Spleen (tissue), 13 donors: ENCODE measurements at places on chromosomes 7 and 10.

- DNase-seq = no peak
These were observed 43.5 kb downstream of the ZMYND11 start for GRCh38 chr10:178723-179122.

- DNase-seq = no peak
These were observed 6.4 kb upstream of the ORAI2 start for GRCh38 chr7:102427019-102427405.

DNA sequence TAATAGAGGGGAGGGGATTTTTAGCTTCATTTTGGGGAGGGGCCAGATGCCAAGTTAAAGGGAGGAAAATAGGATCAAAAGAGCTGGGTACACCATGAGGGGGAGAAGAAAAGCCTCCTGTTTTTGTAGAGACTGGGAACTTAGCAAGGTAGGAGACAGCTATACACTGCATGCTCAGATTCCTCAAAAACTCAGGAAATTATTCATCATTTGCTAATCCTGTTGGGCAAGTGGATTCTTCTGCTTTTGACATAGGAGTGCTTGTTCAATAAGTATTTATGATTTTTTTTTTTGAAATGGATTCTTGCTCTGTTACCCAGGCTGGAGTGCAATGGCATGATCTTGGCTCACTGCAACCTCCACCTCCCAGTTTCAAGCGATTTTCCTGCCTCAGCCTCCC is 73.4 kb downstream of the LYZL2 start:
- no peak for DNase-seq

GRCh38 chr10:60789340-60789739 is 11.1 kb downstream of the CDK1 start:
- DNase-seq = no peak

GRCh38 chr10:20858292-20859124 is 38.6 kb downstream of the NEBL start:
- DNase-seq = no peak

DNA sequence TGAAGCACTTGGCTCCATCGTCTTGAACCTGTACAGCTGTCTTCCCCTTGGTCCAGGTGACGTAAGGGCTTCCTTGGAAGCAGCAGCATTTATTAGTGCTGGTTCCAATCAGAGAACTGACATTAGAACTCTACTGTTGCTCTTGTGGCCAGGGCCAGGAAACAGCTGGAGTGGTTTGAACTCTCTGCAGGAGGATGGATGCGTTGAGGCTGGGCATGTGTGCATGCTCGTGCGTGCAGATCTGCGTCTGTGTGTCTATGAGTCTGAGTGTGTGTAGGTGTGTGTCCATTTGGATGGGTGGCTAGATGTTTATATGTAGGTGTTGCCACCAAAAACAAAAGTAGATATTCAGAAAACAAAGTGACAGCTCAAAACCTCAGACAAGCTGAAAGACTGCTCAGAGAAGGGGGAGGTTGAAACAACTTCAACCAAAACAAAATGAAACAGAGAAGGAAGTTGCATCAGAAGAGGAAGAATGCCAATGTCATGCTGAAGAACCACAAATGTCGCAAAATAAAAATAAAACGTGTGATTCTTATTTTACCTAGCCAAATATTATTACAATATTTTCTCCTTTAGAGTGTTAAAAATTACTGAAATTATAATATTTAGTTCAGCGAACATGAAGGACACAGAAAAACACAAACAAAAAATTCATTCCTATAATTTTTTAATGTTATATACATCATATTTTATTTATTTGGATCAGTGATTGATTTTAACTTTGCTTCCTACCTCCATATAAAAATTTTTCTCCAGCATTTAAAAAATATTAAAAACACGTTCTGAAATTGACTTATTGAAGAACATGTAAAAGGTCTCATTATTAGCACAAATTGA is 96.1 kb upstream of the MKLN1 start:
- peak; percentile 85 for DNase-seq

DNA sequence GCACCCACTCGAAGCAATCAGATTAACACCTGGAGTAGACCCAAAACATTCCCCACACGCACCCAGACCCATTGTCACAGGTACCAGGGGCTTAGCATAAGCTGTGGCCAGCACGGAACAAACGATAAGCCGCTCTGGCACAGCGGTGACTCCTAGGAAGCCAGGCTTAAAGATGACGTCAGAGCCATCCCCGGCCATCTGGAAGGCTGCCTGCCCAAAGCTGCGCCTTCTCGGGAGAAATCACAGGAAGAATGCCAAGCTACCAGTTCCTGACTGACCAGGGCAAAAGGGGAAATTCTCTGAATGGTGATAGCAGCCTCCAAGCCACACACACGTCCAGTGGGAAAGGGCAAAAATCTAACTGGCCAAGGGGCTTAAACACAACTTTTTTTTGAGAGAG is 13.0 kb upstream of the WIPI2 start:
- DNase-seq = no peak

DNA sequence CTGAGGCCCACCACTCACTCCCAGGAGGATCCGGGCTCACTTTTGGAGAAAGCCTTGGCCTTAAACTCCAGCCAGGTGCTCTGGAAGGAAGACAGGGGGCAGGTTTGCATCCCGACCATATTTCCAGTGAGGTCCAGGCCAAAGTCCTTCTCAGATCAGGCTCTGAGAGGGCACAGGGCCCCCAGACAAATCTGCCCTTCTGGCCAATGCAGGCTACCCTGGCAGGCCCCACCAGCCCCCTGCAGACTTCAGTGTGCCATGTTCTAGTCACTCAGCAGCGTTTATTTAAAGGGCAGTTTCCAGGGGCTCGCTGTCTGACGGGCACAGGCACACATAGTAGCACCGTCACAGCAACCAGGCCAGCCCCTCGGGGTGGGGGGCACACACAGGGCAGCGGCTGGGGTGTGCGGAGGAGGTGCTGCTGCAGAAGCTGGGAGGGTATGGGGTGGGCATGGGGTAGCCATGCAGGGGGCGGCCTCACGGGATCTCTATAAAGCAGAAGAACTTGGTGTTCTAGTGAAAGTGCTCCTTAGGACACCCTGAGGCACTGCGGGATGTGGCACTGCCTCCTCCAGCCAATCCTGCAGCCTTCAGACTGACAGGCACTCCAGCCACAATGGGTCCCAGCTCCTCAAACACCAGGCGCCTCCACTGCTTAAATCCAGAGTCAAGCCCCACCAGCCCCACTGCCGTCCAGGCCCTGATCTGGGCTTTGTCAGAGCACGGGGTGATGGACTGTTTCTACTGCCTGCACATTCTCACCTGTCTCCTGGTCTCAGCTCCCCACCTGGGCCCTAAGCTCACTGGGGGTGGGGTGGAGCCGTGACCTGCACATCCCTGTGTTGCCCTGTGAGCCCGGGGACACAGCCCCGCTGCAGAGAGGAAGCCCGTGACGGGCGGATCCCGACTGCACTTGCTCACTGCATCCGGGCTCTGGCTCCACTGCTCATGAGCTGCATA is 9.6 kb upstream of the PYROXD2 start:
- DNase-seq = no peak

DNA sequence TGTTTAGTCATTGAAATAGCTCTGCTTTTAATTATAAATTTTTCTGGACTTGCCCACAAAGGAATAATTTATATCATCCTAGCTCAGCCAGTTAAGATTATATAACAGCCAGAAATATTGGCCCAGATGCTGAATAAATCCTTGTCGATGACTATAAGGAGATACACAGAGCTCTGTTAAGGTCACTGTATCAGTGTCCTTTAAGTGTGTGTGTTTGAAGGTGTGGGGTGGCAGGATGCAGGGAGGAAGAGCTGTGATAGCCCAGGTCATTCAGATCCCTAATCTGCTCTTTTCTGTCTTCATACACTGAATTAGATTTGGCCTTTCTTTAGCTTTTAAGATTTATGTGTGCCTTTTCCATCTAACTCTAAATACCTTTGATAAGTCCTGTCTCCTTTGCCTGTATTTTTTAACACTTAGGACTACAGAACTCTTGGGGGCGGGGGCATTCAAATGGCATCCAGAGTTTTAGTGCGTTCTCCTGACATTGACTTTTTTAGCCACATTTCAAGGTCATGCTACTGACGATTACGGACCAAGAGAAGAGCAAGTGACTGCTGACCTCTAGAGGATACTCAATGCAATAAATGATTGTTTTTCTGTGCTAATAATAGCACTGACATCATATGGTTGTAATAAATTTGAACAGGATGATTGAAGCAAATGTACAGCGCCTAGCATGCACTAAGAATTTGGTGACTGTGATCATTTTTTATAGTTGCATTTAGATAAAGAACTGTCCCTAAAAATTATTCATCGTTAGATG is 172.3 kb downstream of the CACNB2 start:
- DNase-seq = no peak

DNA sequence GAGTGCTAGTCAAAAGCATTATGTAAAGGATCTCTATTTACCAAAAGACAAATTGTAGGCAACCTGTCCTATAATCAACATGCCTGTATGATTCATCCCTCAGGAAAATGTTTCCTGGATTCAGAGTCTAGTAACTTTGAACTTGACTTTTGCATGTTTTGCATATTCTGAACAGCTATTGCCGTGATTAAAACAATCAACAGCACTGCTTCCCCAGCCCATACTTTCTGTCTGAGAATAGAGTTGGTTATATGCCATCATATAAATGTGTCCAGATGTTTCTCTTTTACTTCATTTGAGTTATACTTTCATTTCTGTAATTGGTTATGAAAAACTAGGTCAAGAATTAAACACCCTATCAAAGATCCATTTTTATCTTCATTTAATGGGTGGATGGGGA is 83.5 kb downstream of the ZMYND11 start:
- no peak for DNase-seq

- DNase-seq = no peak
These were observed 15.3 kb downstream of the NKX2-3 start for GRCh38 chr10:99548041-99548530.

DNA sequence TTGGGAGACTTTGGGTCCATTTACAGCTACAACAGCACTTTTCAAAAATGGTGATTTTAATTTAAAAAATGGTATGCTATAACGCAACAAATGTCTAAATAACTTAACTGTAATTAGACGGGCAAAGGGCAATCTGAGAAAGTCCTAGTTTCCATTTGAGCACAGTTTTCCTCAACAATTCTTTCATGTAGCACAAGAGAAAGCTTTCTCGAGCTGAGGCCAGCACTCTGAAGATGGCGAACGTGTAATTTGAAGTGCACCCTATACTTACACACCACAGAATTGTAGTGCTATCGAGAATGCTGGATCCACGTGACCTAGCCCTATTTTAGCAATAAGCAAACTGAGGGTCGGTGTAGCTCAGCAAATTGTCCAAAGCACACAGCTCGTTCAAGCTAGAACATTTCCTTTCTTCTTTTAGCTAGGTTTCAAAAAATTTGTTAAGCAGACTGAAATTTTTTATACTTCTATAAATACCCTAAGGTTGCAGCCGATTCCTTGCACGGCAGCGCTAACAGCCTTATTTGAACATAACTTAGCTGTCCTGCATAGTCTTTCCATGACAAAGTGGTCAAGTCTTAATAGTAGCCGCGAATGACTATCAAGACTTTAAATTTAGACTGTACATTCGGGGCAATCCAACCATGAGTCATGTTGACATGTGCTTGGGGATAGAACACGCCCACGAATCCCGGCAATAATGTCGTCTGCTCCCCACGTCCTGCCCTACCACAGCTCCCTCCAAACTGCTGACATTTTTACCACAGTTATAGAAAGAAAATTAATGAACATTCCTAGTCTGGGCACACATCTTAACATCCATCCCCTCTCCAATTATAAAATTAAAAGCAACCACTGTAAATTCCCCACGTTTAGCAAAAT is 10.0 kb downstream of the KLF6 start:
- DNase-seq = no peak

- no peak for DNase-seq
These were observed 1.6 kb downstream of the PRKG1 start for GRCh38 chr10:51075873-51076229.

DNA sequence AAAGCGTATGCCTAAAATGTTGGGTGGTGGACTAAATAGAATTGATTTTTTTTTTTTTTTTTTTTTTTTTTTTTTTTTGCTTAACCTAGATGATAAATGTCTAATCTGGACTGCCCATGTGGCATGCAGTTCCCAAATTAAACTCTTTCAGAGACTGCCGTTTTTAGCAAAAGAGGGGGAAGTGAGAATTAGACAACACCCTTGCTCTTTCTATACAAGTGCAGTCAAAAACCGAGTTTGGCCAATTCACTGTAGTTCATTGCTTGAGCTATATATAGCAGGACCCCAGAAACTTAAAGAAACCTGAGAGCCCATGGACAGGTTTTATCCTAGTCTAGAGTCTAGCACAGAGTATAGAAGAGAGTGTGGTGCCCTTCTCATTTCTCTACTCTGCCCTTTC is 141.9 kb downstream of the GRM3 start:
- DNase-seq = no peak

GRCh38 chr10:31341552-31341951 is 22.5 kb downstream of the ZEB1 start:
- no peak for DNase-seq

GRCh38 chr10:77867124-77867719 is 59.3 kb downstream of the DLG5 start:
- DNase-seq = no peak

DNA sequence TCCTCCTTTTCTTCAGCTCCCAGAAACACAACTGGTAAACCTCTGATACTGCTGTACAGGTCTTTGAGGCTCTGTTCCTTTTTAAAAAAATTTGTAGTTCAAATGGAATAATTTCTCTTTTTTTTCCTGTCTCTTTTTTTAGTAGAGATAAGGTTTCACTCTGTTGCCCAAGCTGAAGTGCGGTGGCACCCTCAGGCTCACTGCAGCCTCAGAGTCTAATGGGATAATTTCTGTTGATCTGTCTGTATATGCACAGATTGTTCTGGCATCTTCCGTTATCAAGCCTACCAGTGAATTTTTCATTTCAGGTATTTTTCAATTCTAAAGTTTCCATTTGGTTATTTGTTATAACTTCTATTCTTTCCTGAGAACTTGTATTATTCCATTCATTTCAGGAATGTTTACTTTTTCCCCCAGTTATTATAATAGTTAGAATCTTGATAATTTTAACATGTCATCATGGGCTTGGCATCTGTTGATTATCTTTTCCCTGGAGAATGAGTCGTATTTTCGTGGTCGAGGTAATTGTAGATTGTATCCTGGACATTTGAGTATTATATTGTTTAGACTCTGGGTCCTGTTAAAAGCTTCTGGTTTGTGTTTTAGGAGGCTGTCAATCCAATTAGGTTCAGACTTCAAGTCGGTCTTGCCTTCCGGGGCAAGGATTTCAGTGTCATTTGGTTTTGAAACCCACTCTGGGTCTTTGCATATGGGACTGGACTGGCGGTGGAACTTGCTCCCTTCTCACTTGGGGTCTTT is 24.5 kb downstream of the CRCP start:
- no peak for DNase-seq

- no peak for DNase-seq
These were observed 77.1 kb downstream of the ITGB8 start for GRCh38 chr7:20407585-20408466.

DNA sequence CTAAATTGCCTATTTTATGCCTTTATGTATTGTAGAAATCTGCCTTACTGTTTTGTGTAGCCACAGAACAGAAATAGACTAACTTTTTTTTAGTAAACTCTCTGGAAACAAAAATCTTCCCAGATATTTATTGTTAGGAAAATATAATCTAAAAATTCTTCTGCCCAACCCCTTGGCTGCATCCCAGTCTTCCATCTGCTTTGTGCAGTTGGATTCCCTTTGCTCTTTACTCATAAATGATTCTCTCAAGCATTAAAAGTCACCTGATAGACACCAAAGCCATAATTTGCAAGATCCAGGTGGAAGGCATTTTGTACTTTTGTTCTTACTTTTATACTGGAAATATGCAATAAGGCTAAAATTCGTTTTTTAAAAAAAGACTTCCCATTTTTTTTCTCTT is 6.1 kb upstream of the CAV2 start:
- no peak for DNase-seq

- no peak for DNase-seq
These were observed 226.0 kb downstream of the BBS9 start for GRCh38 chr7:33355386-33355785.

- DNase-seq = no peak
These were observed 174.5 kb downstream of the SH3PXD2A start for GRCh38 chr10:103680869-103681236.
